ENCODE measurements at places on chromosomes 4 and X.

DNA sequence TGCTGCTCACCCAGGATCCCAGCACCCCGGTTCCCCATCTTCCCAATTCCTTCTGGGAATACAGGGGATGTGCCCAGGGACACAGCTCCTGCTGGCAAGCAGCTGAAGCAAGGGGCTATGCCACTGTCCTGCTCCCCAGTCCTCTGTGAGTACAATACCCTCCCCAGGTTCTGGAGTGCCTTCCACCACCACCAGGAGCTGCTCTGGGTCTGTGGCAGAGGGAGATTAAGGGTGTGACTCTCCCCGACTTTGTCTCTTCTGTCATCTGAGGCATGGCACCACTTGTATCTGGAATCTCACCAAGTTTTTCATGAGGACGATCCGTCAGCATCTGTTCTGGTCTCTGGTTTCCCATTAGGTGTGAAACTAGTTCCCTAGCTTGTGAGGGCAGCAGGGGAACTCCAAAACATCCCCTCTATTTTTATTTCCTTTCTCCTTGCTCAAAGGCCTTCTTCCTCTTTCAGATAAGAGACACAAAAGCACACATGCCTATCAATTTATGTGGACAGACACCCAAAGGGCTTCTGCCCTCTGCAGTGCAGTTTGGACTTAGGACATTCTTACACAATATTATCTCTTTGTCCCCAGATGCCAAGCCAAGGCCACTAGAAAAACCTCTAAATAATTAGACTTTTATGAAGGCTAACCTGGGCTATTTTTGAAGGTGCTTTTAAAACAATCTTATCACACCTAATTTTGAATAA is 26.8 kb downstream of the MGST2 start:
- no peak for DNase-seq

- no peak for DNase-seq
Observed at GRCh38 chr4:77776182-77777134, 42.7 kb downstream of the CNOT6L start.

GRCh38 chrX:145190801-145191389 is 56.4 kb upstream of the SPANXN1 start:
- DNase-seq, result peak; percentile 38

DNA sequence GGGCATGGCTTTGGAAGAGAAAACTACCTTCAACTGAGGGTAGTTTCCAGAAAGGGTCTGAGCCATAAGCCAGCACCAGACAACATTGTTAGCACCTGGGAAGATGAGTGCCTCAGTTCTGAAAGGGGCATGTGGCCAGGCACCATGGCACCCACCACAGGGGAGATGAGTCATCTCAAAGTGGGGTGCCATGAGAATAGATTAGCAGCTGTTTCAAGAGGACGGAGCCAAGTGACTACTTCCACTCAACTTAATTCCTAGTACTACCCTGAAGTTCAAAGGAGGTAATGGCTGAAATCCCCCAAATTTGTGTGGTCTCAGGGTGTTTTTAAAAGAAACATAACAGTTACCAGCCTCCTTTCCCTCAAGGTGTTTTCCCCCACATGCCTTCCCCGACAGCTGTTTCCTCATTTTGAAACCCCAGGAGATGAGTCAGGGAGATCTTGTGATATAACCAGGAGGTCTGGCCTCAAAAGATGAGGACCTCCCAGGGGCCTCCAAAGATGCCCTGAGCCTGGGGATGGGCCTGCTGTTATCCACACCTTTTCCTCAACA is 27.8 kb upstream of the FTHL17 start:
- DNase-seq, result no peak

DNA sequence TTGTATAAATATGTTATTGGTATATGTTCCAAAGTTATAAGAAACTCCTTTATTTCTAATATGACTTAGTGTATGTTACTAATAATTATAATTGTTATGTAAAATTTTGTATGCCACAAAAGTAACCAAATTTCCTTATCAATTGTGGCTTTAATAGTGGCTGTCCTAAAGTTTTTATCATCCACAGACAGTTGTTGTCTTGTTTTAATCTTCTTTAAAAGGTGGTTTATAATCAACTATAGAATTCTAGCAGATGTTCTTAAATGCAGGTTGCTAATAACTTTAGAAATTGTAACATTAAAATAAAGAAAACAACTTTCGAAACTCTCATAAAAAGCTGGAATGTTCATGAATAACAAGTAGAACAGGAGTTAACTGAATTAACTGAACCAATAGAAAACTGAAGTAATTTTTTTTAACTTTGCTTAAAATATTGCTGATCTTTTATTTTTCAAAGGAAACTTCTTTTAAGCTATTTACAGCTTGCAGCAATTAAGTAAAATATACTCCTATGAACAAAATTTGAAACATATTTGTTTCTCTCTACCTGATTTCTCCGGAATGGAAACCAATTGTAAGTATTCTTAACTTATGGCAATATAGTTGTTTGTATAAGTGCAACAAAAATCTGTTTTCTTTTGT is 24.3 kb downstream of the HSD17B11 start:
- no peak for DNase-seq

GRCh38 chr4:56828784-56829535 is 7.5 kb upstream of the SPINK2 start:
- DNase-seq, result no peak

DNA sequence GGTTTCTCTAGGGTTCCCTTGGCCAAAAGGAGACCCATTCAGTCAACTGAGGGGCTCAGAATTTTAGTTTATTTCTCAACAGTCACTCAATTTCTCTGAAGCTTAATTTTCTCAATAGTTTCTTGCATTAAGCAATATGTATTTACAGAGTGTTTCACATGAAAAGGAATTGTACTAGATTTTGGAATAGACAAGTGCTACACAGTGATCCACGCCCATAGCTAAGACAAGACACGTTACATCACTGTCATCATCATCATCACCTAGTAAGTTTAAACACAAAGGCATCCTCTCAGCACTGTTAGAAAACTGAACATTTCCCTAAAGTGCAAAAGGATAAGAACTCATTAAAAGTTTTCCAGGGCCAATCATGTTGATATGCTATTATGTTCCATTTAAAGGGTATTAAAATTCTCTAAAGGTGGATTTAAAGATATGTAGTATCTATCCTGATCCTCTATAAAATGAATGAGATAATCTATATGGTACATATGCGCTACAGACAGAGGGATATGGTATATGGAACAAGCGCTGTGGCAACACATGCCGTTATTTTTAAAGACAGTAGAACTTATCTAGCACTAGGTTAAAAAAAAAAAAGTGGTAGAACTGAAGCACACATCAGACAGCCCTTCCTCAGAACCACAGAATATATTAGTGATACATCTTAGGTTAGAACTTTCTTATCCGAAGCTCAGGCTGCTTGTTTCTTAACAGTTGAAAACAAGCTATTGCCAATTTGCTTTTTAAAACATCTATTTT is 12.1 kb downstream of the PPA2 start:
- DNase-seq, result no peak

- no peak for DNase-seq
Observed at GRCh38 chr4:77605210-77605902, at the start of gene CXCL13. Gene CXCL13, plus strand, starts transcription at chr4:77605820. Its CDS starts 46 bp downstream, at chr4:77605866.

DNA sequence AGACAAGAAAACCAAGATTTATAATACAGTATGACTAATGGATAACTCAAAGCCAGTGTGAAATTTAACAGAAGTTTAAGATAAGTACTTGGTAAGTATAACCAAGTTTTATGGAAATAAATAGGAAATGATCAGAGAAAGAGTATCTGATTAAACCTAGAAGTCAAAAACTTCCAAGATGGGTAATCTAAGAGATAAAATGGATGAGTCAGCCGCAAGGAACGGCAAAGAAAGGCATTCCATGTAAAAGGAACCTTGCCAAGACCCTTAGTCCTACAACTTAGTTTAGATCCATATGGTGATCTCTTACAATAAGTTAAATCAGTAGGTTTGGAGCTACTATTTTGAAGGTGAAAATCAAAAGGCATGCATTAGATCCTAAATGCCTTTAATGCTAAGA is 34.8 kb downstream of the LIN54 start:
- DNase-seq, result no peak

DNA sequence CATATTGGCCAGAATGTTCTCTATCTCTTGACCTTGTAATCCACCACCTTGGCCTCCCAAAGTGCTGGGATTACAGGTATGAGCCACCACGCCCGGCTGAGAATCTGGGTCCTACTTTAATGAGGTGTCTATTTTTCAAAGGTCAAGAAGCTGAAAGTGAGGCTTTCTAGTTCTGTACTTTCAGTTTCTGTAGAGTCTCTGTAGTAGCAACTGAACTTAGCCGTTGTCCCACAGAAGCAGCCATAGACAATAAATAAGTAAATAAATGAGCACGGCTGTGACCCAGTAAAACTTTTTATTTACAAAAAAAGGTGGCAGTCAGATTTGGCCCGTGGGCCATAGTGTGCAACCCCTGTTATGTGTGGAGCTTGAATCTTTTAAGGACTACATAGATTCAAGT is 92.0 kb downstream of the FNIP2 start:
- DNase-seq, result no peak

GRCh38 chr4:78775303-78776078 is 659 bp upstream of the BMP2K start:
- DNase-seq, result peak; percentile 56

DNA sequence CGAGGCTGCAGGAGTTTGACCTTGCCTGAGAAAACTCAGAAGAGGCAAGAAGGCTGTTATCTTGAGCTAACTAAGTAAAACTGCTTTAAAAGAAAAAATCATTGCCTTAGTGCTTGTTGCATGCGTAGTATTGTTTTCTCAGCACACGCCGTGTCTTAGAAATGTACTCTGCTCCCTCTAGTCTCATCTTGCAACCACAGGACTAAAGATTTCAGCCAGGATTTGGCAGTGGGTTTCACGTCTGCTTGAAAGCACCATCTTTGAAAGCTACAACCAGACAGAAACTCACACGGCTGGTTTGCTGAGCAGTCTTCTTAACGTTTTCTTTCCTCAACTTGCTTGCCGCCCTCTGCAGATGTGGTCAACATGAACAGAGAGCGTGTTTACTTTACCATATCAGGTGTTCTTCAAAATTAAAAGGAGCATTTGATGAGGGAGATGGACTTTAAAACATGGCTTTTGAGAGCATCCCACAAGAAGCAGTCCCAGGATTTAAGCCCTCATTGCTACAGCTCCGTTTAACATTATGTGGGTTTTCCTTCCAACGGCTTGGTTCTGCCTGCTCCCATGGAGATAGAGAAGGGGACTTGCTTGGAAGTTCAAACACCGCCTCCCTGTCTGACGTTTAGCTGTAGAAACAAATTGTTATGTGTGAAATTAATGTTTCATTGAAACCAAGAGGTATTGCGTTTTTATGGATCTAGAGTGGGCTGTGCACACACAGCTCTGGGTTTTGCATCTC is 3.4 kb downstream of the SORCS2 start:
- DNase-seq, result no peak

- DNase-seq, result no peak
Observed at GRCh38 chr4:178185517-178185916, 743.3 kb upstream of the AGA start.

- DNase-seq, result no peak
Observed at GRCh38 chrX:19285857-19286256, 57.9 kb upstream of the PDHA1 start.

DNA sequence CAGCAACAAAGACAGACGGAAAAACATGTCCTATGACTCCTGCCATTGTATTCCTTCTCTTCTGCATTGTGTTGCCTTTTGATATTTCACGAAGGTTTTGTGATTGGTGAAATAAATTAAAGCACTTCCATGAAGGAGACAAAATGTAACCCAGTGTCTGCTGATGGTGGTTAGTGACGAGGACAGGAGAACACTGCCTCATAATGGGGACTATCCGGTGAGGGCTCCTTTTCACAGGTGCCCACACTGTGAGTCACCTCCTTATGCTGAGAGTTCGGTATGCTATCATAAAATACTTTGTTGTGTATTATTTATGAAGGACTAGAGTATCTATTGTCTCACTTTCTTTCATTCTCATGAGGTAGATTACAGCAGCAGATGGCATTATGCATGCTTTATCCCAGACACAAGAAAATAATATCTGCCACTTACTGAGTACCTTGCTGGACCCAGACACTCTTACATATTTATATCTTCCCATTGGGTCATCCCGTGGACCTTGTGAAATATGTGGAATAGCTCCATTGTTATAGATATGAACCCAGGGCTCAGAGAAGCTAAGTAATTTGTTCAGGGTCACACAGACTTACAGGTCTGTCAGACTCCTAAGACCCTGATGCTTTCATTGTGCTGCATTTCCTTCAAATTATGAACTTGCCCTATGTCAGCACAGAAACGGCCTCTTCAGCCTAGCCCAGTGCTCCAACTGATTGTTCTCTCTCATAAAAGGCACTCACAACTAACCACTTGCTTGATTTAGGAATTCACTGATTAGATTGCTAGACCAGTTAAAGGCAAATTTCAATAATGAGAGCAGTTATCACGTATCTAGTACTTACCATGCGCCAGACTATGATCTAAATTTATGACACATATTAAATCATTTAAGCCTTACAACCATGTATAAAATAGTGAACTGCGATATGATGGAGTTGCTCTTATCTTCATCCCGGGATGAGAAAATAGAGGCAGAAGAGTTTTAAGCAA is 31.2 kb downstream of the PLS3 start:
- no peak for DNase-seq

DNA sequence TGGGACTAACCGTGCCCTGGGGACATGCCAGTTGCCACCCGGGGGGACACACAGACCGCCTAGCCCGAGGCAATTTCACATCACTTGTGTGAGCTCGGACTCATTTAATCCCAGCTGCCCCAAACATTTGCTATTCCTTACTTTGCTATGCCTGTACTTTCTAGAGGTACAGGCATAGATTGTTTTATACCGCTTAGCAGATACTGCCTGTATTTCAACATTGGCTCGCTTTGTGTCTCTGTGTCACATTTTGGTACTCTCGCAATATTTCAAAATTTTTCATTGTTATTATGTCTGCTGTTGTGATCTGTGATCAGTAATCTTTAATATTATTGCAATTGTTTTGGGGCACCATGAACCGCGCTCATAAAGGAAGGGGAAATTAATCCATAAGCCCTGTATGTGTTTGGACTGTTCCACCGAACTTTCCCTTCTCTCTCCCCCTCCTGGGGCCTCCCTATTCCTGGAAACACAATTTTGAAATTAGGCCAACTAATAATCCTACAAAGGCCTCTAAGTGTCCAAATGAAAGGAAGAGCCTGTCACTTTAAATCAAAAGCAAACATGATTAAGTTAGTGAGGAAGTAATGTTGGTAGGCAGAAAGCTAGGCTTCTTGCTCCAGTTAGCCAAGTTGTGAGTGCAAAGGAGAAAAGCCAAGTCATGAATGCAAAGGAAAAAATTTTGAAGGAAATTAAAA is 568 bp upstream of the CASP6 start:
- DNase-seq, result no peak
